ENCODE measurements at places on chromosomes 3 and 15.

DNA sequence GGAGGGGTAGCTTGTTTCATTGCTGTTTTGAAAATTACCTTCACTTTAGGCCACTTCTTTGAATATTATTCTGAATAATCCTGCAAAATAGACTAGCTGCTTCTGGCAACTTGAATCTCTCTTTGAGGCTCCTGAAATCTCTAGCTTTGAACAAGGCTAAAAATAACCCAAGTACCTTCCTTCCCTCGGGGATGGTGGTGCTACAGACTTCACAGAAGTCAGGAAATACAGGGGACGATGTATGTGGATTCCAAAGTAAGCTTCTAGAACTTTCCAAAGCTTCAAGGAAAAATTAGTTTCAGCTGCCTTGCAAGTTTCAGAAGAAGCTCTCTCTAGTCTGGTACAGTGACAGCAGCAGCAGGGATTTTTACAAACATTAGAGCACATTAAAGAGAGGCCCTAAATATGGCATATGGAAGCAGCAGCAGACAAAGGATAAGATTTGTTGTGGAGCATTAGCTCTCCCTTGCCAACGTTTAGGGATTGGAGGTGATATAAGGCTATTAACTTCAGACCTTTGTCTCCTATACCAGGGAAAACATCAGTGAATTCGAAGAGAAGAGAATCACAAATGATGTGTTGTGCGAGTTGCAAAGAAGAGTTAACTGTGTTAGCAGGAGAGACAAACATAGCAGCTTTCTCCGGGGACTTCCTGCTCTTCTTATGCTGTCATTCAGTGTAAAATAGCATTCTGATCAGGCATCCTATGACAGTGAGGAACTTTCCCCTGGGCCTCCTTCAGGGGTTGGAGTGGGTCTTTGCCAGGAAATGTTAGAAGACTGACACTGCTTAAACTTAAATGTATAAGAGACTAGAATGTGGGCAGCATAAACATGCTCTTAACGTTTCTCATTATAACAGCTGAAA lies 783.0 kb upstream of the ARPP21 start:
- peak; percentile 46 for DNase-seq

GRCh38 chr3:136192831-136193230 lies 3.3 kb downstream of the MSL2 start:
- no peak for DNase-seq

GRCh38 chr3:30606301-30607031 lies at the start of gene TGFBR2:
Gene TGFBR2 (plus strand): TSS chr3:30606601. CDS start chr3:30606884, 283 bp downstream.
- peak; percentile 97 for DNase-seq

DNA sequence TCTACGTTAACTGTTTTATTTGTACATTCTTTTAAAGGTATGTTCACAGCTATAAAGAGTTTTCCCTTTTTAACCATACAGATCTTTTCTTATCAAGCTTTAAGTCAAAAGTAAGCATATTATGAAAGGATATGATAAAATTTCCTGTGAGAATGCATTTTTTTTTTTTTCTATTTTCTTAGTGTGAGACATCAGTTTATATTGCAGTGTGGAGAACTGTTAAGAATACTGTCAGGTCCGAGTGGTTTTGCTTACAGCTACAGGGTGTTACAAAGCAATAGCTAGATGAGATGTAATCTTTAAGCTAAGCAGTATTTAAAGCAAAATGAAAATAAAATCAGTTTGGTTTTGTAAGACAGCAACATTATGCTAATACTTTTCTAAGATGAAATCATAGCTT lies 133.2 kb downstream of the SLC25A26 start:
- no peak for DNase-seq

DNA sequence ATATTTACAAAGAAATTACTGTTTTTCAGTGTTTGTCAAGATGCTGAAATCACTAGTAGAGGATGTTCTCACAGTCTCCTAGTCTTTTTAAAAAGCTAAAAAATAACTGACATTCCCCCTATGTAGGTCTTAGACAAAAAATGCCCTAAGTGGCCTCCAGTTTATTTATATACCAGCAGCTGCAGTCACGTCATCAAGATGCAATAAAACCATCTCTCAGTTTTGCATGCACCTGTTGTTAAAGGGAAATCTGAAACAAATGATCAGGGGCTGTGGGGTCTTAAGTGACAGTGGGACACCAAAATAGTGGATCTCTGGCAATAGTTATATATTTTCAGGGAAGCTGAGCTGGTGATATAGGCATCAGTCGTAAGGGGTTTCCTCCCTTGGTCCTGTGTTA lies 146.5 kb upstream of the ARPP21 start:
- DNase-seq = no peak

DNA sequence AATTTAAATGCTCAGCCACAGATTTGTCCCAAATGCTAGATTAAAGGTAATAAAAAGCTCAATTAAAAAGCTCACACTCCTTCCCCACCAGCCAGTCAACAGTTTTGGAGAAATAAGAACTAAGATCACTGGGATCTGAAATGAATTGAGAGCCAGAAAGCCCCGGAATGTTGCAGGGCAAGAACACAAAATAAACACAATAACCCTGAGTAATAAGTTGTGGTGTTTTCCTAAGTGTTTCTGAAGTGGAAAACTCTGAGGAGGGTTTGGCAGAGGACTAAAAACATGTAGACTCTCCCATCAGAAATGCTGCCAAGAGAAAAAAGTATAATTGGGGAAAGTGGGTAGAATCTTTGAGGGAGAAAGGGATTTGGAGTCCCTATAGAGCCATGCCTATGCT lies 127.8 kb downstream of the ABI3BP start:
- DNase-seq = peak; percentile 64

DNA sequence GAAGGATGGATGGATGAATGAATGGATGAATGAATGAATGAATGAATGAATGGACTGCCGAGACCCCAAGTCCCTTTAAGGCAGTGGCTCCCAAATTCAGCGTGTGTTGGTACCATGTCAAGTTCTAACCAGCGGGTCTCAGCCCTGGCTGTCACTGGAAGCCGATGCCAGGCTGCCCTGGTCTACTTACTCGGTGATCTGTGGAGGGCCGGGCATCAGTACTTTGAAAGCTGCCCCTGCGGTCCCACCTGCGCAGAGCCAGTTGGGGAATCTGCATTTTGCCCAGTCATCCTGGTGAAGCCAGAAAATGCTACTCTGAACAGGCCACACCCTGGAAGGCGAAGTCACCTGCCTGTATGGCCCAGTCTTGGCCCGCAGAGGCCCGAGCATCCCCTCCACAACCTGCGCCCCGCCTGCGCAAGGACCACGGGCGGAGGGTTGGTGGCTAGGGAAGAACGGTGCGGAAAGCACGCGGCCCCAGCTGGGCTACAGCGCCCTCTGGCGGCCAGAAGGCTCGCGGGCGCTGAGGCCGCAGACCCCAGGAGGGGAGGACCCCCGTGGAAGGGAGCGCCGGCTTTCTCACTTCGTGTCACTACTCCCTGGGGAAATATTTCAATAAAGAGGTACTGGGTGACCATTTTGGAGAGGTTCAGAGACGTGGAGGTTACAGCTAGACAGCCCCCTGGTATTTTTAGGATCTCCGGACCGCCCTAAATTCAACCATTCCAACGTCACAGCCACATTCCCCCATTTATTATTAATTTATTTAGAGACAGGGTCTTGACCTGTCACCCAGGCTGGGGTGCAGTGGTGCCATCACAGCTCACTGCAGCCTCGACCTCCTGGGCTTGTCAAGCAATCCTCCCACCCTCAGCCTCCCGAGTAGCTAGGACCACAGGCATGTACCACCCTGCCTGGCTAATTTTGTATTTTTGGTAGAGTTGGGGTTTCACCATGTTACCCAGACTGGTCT lies 34.9 kb downstream of the PRKCD start:
- DNase-seq = peak; percentile 44

DNA sequence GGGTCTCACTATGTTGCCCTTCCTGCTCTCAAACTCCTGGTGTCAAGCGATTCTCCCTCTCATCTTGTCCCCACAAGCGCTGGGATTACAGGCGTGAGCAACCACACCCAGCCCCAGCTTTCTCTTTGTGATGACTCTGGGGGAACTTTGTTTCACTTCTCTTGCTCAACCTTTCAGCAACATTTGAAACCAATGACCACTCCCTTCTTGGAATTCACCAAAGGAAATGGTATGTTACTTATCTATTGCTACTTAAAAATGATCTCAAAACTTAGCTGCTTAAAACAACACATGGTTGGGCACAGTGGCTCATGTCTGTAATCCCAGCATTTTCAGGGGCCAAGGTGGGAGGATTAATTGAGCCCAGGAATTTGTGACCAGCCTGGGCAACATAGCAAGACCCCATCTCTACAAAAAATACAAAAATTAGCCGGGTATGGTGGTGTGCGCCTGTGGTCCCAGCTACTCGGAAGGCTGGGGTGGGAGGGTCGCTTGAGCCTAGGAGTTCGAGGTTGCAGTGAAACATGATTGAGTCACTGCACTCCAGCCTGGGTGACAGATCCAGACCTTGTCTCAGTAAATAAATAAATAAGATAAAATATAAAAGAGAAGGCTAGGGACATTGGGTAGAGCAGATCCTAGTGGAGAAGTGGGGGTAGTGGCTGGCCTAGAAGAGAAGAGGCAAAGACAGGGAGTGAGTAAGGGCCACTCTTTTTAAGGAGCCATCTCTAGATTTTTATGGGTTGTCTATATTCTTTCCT lies 10.3 kb upstream of the COPG1 start:
- peak; percentile 23 for DNase-seq

- DNase-seq = peak; percentile 82
Observed at GRCh38 chr3:40299721-40300335, 9.7 kb upstream of the EIF1B start.
